ENCODE measurements at places on chromosomes 12 and 14.
A peak's percentile ranks its signal among the peaks of the same experiment; 100 is the strongest.

DNA sequence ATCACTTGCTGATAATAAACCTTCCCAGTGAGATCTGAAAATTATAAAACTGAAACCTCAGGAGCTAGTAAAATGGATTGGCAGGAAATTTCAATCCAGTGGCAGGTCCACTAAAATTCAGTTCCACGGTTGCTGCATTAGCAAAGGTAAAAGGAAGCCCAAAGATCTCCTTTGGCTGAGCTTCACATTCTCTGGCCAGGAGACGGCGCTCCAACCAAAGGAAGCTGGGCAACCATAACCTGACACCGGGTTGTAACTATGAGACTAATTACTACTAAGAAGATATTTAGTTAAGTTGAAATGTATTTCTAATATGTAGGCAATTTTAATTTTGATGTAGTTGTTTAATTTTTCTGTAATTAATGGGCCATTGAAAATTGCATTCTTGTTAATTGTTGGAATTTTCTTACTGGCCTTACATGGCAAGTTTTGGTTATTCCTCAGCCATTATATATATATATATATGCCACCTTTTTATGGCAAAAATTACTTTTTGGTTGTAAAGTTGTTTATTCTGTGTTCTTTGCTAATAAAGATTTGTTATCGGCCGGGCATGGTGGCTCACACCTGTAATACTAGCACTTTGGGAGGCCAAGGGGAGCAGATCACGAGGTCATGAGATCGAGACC lies 17.0 kb downstream of the OR8S1 start:
- peak; percentile 19 for DNase-seq

DNA sequence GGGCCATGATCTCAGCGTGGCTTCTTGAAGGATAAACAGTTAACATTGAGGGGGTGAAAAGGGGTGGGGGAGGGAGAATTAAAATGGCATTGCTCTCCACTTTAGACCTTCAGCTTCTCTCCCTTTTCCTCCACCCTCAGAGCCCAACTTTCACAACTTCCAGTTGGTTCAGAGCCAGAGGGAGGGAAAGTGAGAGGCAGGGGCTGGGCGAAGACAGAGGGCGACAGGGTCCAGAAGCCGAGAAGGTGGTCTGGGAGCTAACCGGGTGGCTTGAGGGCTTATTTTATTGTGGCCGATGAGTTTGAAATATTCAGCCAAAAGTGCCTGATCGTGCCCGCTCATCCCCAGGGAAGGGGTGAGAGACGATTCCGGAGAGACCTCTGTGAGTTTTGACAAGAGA lies 4.1 kb downstream of the BMP4 start:
- DNase-seq: peak; percentile 70

DNA sequence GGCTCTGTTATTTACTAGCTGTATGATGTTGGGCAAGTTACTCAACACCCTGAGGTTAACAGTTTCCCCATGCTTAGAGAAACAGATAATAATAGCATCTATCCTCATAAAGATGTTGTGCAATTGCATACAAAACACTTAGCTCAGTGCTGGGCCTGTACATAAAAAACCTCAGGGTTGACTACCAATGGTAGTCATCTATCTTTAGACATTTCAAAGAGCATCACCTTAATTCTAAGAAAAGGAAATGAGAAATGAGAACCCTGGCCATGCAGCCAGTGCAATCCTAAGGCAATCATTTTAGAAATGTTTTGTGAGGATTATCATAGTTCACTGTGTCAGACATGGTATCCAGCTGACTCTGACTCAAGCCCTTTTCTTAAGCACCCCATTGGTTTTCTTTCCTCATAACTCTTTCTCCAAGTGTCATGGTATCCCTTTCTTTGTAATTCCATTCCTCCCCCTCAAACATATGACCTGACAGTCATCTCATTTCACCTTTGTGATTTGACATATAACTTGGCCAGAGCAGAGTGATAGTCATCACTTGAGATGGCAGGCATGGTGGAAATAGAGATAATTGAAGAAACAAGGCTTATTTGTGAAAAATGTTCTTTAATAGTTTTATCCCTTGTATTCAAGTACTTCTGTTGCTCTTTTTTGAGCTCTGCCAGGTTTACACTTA lies 29.5 kb upstream of the OSBPL8 start:
- DNase-seq: peak; percentile 93

- DNase-seq: no peak
Observed at GRCh38 chr12:7019043-7019569, 830 bp upstream of the LPCAT3 start.

Measured in mesenchymal stem cell (in vitro differentiated cells and primary cell).